Muscle of leg (tissue), 16 donors: ENCODE measurements at places on chromosomes 4 and X.

- DNase-seq: peak; percentile 14
These were observed 22.8 kb upstream of the PDE6B start for GRCh38 chr4:602559-602942.

DNA sequence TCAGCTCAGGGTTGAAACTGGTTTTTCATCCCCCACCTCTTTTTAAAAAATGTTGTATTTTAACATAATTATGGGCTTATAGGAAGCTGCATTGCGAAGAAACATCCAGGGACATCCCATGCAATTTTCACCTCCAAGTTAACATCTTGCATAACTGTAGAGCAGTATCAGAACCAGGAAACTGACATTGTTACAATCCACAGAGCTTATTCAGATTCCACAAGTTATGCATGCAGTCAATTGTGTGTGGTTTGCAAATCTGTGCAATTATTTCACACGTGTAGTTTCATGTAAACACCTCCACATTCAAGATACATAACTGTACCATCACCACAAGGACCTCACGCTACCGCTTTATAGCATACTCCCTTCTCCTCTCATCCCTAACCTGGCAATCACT is 97.5 kb upstream of the GATB start:
- DNase-seq: no peak

DNA sequence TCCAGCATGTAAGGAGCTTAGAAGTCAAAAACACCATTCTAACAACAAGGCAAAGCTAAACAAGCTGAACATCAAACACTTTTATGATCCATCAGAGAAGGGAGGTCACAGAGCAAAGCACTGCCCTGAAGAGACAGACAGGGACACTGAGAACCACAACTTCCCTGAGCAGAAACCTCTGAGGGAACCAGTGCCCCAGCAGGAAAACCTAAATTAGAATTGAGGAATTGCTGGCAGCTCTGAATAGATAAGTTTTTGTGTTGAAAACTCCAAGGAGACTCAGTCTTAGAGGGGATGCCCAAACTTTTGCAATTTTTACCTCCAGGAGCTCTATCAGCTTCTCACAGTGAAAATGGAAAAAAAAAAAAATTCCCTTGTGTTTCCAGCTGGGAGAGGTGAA is 83.0 kb upstream of the MAPK10 start:
- DNase-seq: peak; percentile 14

DNA sequence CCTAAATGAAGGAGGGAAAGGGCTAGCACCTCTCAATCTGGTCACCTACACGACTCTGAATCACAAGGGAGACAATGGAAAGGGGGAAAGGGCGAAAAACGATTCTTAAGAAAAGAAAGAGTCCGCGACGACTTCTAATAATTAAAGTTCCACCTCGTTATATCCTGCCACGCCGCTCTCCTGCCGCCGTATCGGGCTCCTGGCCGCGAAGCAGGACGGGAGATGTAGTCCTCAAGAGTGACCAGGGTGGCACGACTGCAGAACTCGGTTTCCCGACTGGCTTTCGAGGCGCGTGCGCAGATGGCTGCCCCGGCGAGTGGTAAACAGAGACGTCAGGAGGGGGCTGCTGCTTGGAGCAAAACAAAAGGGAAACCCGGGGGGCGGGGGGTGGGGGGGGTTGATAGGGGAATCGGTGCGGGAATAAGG is at the start of gene FOXO4:
Gene FOXO4, plus strand, starts transcription at position 297 of the 426 bp plus-strand sequence. CDS start 678 bp downstream, outside the sequence.
- peak; percentile 96 for DNase-seq

- no peak for DNase-seq
These were observed 87.9 kb upstream of the NR3C2 start for GRCh38 chr4:148530114-148530513.

GRCh38 chrX:68440940-68441339 is 7.6 kb upstream of the OPHN1 start:
- DNase-seq: peak; percentile 94

- DNase-seq: no peak
These were observed 1000.6 kb downstream of the CCSER1 start for GRCh38 chr4:91127831-91128230.

DNA sequence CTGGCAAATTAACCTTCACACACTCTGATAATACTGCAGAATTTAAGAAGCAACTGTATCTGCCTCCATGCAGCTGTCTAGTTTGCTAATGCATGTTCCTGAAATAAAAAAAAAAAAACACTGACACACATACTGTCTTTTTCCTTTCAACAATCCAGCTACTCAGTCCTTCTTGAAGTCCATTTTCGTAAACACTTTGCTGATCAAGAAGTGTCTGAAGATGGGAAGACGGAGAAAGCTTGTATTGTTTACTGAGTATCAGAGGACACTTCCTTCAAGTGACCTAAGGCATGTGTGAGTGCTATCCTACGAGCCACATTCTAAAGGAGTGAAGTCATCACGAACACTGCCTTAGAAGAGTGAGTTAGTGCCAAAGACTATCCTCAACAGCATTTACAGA is 82.6 kb downstream of the LUZP4 start:
- DNase-seq: peak; percentile 89

GRCh38 chr4:80014531-80014930 is 58.5 kb downstream of the ANTXR2 start:
- no peak for DNase-seq

GRCh38 chrX:20547611-20548051 is 280.9 kb upstream of the RPS6KA3 start:
- peak; percentile 80 for DNase-seq

GRCh38 chrX:151416579-151416978 is 19.6 kb downstream of the VMA21 start:
- DNase-seq: no peak

GRCh38 chr4:100106982-100107381 is 83.3 kb downstream of the DDIT4L start:
- DNase-seq: no peak

GRCh38 chrX:82224961-82225360 is 1023.1 kb downstream of the SH3BGRL start:
- no peak for DNase-seq

DNA sequence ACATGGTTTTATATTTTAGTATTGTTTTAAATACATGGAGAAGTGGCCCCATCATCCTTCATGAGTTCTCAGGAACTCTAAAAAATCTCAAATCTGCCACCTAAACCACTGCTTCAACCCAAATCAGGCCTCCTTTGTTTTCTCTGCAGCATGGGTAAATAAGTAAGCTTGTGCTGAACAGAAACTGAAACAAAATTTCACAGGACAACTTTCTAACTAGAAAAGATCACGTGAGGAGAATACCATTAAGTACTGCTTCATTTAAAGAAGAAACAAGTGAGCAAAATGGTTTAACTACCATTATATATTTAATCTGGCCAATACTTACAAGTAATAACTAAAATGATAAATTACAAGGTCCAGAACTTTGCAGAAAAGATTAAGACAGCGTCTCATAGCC is 2.5 kb downstream of the ARAP2 start:
- peak; percentile 46 for DNase-seq

- no peak for DNase-seq
These were observed 407.6 kb upstream of the BOD1L1 start for GRCh38 chr4:14035076-14035475.

- no peak for DNase-seq
These were observed 179.9 kb upstream of the PPP3CA start for GRCh38 chr4:101527188-101527587.

DNA sequence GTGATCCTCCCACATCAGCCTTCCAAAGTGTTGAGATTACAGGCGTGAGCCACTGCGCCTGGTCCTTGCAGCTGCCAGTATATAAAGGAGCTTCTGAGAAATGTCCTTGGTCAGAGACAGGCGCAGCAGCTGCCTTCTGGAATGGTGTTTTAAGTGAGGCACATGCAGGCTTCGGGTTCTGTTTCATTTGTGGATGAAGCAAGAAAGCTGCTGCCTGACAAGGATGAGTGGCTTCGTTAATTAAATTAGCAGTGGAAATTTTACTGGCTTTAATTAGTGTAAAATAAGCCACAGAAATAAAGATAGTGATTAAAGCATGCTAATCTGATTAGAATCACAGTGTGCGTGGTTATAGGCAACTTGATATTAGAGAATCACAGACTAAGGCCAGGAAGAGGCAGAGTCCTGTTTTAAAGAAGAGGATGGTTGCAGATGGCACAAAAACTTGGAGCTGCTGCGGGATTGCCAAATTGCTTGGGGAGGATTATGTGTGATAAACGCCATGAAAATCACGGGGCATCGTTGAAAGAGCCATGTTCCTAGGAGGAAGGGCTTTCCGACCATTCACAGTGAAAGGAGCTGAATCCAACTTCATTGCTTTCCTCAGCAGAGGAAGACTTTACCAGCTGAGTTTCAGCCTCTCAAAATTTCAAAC is 348.4 kb upstream of the FAT1 start:
- DNase-seq: peak; percentile 81

DNA sequence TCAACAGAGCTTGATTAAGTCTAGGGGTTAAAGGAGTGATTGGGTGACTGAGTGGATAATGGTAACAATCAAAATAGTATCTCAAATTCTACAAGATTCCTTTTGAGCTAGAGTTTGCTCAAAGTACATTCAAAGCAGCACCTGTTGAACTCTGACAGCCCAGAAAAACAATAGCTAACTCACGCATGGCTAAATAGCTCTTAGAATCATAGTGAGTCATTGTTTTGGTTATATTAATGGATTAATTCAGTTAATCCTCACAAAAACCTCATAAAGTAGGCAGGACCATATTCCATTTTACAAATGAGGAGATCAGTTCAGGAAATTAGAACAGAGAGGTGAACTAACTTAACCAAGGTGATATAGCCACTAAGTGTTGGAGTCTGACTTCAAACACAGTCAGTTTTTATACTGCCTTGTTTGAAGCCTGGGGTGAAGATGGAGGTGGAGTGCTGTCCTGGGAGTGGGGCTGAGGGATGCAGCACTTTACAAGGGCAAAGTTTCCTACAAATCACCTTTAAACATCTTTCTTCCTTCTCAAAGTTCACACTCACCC is 35.9 kb upstream of the PPM1K start:
- no peak for DNase-seq

- DNase-seq: peak; percentile 91
These were observed 59.9 kb downstream of the RTL9 start for GRCh38 chrX:110418316-110419235.

GRCh38 chr4:141329174-141329569 is 108.5 kb downstream of the ZNF330 start:
- DNase-seq: peak; percentile 42

GRCh38 chr4:39367166-39367565 is 1.0 kb upstream of the RFC1 start:
- DNase-seq: no peak

GRCh38 chr4:99574530-99575324 is at the start of gene MTTP:
Gene MTTP (plus strand): TSS chr4:99574824. CDS start chr4:99574910, 86 bp downstream.
- no peak for DNase-seq

DNA sequence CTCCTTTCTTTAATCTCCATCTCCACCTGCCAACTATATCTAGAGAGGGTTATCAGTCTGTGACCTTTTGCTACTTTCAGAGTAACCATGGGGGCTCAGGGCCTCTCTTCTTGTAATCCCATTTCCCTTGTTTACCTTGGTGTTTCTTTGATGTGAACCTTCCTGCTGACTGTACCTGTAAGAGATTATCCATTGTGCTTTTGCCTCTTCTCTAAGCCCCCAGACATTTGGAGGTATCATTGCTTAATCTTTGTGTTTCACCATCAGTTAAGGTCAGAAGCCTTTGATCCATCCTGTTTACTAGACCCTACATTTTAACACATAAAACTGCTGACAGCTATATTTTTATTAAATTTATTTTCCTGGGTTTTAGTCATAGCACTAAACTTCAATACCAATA is 111.8 kb upstream of the RAP2C start:
- no peak for DNase-seq

DNA sequence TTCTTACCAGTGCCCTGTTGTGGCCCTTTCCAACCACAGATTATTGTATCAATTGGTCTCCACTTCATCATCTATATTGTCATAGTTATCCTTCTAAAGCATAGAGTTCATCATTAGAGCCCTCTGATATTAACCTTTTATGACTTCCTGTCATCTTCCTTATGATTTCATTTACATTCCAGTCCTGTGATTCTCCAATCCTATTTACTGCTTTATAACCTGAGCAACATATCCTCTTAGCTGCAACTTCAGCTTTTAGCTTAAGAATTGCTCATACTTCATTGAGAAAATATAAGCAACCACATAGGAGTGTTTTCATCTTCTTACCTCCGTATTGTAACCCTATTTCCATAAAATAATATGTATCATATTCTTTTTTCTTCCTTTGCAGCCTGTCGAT is 252.6 kb upstream of the CENPE start:
- no peak for DNase-seq

DNA sequence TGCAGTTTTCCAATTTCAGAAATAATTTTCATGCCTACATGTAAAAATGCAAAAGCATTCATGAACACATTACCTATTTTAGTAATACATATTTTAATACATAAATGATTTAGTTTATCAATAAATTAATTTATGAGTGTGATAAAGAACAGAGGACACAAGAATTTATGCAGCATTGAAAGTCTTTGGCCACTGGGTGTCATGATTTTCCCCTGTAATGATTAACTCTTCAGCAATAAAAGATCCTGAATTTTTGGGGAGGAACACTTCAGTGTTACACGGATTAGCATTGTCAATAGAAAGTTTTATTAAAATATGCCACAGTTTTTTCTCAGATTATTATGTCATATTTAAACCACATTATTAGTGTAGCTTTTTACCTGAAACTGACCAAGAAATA is 8.6 kb upstream of the VCX2 start:
- peak; percentile 46 for DNase-seq

- DNase-seq: no peak
These were observed 498.9 kb downstream of the INPP4B start for GRCh38 chr4:142347241-142347640.

GRCh38 chrX:147741776-147742175 is 169.9 kb upstream of the FMR1 start:
- peak; percentile 46 for DNase-seq

- no peak for DNase-seq
These were observed 120.1 kb downstream of the MFAP3L start for GRCh38 chr4:169906104-169906503.

GRCh38 chr4:94545296-94545695 is 93.6 kb downstream of the PDLIM5 start:
- no peak for DNase-seq

DNA sequence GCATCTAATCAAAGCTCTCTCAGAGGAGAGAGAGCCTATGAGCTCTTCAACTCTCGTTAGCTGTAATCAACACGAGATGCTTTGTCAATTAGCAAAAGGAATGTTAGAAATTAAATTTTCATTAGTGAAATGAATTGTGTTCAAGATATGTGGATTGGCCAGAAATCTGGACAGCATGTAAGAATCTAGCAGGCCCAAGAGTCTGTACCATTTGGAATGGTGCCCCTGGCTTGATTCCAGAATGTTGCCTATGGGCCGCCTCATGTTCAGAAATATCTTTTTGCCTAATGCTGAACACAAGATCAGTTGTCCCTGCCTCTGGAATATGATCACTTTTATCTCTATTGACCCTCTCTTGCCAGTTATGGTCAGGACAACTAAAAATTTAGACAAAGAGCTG is 88.2 kb downstream of the RBM46 start:
- peak; percentile 21 for DNase-seq

- DNase-seq: no peak
These were observed 52.6 kb downstream of the CASK start for GRCh38 chrX:41870719-41871151.
